ENCODE measurements at places on chromosomes 7 and 10. TPM values are rescaled to one million over a fixed set of nuclear protein-coding genes. Genes with fewer than 3 reads are reported as not detected.

DNA sequence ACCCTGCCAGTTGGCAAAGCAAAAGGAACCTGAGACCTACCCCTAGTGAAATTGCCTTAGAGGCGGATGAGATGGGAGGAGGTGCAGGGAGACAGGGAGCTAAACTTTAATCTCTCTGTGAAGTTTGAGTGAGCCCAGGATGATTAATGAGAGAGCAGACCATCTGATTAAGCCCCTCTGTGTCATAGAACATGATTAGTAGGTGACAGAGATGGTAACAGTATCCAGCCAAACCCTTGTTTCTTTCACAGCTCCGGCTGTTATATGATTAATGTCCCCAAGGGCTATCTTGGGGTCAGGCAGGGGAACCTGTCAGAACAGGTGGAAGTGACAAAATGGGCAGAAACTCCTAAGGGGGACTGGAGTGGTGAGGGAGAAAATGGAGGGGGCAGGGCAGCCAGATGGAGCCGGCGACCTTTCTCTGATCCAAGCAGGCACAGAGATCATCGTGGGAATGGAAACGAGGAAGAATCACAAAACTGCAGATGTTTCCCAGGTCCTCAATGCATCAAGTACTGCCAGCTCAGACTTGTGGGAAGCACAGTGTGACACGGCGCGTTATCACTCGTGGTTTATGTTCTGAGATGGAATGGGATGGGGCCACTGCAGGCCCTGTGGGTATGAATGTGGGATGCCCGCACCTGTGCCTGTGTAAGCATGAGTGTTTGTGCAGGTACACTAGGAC, 684.2 kb downstream of the LRMDA start:
- H3K36me3 ChIP-seq: no peaks in the 10 kb centered on the region
- no peak overlapping the region for H3K4me3 ChIP-seq
- H3K27me3 ChIP-seq: no peaks in the 10 kb centered on the region
- H3K27ac ChIP-seq: no peak overlapping the region

GRCh38 chr10:69295027-69295636, 16.8 kb downstream of the HK1 start:
- no peaks in the 10 kb centered on the region for H3K27me3 ChIP-seq
- H3K27ac ChIP-seq: no peak overlapping the region
- DNase-seq: no peak
- no peaks in the 10 kb centered on the region for H3K4me1 ChIP-seq

NPC1L1 gene
- not detected for polyA plus RNA-seq

GRCh38 chr10:115975506-115975905, 297.5 kb downstream of the GFRA1 start:
- H3K36me3 ChIP-seq: no peaks in the 10 kb centered on the region
- no peaks in the 10 kb centered on the region for H3K4me1 ChIP-seq
- H3K27me3 ChIP-seq: no peaks in the 10 kb centered on the region
- H3K4me3 ChIP-seq: no peak overlapping the region

- no peaks in the 10 kb centered on the region for H3K4me1 ChIP-seq
- H3K4me3 ChIP-seq: no peak overlapping the region
- H3K36me3 ChIP-seq: no peaks in the 10 kb centered on the region
- no peaks in the 10 kb centered on the region for H3K27me3 ChIP-seq
These were observed 2.1 kb downstream of the CYP3A5 start for GRCh38 chr7:99677648-99678045.

DNA sequence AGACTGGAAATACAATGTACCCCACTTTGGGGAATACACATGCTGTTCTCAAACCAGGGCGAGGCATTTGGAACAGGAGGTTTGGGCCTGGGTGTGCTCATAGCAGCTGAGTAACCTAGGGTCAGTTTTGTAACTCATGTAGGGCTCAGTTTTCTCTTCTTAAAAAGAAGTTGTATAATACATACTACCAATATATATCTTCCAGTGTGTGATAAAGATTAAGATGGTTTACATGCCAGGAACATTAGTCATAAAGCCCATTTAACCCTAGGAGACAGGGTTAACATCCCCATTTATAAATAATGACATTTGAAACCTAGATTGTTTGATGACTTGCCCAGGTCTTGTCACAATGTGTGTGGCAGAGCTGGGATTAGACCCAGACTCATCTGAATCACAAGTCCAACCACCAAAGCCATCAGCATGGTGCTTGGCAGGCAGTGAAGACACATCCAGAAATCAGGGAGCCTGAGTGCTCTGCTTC, 6.0 kb downstream of the AKR1B10 start:
- no peaks in the 10 kb centered on the region for H3K4me1 ChIP-seq
- peaks cover 4% of the 10 kb centered on the region for H3K27me3 ChIP-seq
- no peak overlapping the region for H3K27ac ChIP-seq
- no peak overlapping the region for H3K4me3 ChIP-seq

- no peaks in the 10 kb centered on the region for H3K27me3 ChIP-seq
- peak overlapping the region; percentile 61 for H3K4me3 ChIP-seq
- H3K36me3 ChIP-seq: no peaks in the 10 kb centered on the region
- H3K4me1 ChIP-seq: peaks cover 17% of the 10 kb centered on the region
These were observed 1.3 kb upstream of the SCD start for GRCh38 chr10:100345570-100346330.

DNA sequence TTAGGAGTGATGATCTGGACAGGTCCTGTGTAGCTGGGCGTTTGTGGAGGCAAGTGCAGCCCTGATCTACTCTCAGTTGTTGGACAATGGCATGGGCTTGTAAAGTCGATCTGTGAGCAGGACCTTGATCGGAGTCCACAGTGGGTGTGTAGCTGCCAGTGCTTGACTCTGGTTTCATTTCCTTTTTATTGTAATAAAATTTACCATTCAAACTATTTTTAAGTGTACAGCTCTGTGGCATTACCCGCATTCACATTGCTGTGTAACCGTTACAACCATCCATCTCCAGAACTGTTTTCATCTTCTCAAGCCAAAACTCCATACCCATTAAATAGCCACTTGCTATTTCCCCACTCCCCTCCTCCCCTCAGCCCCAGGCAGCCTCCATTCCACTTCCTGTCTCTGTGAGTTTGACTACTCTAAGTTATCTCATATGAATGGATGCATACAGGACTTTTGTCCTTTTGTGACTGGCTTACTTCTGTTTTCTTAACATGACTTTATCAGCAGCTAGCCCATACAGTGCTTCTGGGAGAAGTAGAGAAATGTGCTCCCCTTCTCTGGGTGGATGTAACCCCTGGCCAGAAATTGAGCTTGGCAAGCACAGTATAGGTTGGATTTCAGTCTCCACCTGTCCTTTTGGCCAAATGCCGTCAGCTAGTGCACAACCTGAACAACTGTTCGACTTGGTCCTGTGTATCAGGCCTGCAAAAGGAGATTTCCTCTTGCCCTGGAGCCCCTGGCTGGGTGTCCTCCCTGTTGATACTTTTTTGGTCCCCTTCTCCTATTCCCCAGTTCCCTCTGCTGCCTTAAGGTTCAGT, 180.0 kb downstream of the LRMDA start:
- no peak for DNase-seq
- no peaks in the 10 kb centered on the region for H3K36me3 ChIP-seq
- no peak overlapping the region for H3K27ac ChIP-seq
- H3K4me3 ChIP-seq: no peak overlapping the region
- peaks cover 25% of the 10 kb centered on the region for H3K4me1 ChIP-seq

GRCh38 chr7:5672468-5672867, 109.0 kb downstream of the RNF216 start:
- H3K4me1 ChIP-seq: no peaks in the 10 kb centered on the region
- no peaks in the 10 kb centered on the region for H3K36me3 ChIP-seq
- H3K4me3 ChIP-seq: no peak overlapping the region
- H3K27ac ChIP-seq: peak overlapping the region; percentile 99
- no peak for DNase-seq

- H3K4me1 ChIP-seq: no peaks in the 10 kb centered on the region
- H3K27ac ChIP-seq: no peak overlapping the region
- H3K36me3 ChIP-seq: no peaks in the 10 kb centered on the region
- H3K27me3 ChIP-seq: no peaks in the 10 kb centered on the region
These were observed 21.9 kb downstream of the ADCY1 start for GRCh38 chr7:45595809-45596664.

- no peak for DNase-seq
- no peaks in the 10 kb centered on the region for H3K4me1 ChIP-seq
- H3K27ac ChIP-seq: no peak overlapping the region
- H3K36me3 ChIP-seq: no peaks in the 10 kb centered on the region
- no peaks in the 10 kb centered on the region for H3K27me3 ChIP-seq
These were observed 133.2 kb upstream of the FAM171A1 start for GRCh38 chr10:15504101-15504840.

KEL gene
- polyA plus RNA-seq: not detected

DNA sequence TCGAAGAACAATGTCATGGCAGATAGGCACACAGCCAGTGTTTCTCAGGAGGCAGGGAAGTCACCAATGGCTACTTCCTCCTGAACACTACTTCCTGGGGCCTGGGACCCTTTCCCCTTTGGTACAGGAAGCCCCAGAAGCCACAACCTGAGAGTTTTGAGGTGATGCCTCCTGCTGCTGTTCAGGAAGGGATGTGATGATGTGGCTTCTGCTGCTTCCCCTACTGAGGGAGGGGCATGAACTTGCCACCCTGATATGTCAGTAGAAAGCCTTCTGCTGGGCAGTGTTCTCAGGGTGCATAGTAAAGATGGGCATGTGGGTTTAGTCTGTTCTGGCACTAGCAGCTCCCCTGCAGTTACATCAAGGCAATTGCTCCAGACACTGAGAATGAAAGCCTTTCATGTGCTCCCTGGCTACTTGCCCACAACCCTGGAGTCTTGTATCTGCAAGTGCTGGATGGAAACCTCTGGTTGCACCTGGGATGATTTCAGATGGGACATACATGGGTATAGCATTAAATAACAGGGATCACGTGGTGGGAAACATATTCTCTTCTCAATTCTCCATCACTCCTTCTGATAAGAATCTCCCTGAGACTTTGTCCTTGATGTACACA, 69.3 kb downstream of the ADRA2A start:
- DNase-seq: no peak
- no peaks in the 10 kb centered on the region for H3K4me1 ChIP-seq
- H3K27ac ChIP-seq: no peak overlapping the region
- H3K4me3 ChIP-seq: no peak overlapping the region

- no peak overlapping the region for H3K4me3 ChIP-seq
- H3K27ac ChIP-seq: no peak overlapping the region
- no peak for DNase-seq
- H3K27me3 ChIP-seq: no peaks in the 10 kb centered on the region
These were observed 944.7 kb downstream of the SORCS3 start for GRCh38 chr10:105585753-105586152.

DNA sequence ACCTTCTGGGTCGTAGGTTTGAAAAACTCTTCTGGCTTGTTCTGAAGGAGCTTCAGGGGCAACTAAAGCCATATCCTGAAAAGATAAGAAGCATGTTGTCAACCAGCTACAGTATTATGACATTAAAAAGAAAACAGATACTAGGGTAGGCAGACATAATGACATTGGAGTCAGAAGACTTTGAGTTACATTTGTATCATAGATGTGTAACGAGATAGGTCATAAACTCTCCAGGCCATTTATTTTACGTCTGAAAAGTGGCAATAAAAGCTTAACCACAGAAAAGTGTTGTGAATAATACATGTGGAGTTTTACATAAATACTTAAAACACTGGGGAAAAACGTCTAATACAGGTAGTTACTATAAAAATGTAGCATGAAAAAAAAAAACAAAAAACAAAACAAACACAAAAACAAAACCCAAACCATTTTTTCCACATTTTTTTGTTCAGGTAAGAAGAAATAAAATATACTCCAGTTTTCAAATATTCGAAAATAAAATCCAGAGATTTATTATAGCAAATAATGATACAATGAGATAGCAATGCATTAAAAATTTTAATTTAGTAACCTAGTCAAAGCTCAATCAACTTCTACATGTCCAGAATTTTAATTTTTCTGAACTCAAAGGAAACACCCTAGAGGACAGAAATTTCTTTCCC, 64.1 kb downstream of the MINDY3 start:
- no peaks in the 10 kb centered on the region for H3K36me3 ChIP-seq
- H3K27ac ChIP-seq: peak overlapping the region; percentile 45
- peaks cover 82% of the 10 kb centered on the region for H3K4me1 ChIP-seq
- H3K4me3 ChIP-seq: no peak overlapping the region
- DNase-seq: no peak

DNA sequence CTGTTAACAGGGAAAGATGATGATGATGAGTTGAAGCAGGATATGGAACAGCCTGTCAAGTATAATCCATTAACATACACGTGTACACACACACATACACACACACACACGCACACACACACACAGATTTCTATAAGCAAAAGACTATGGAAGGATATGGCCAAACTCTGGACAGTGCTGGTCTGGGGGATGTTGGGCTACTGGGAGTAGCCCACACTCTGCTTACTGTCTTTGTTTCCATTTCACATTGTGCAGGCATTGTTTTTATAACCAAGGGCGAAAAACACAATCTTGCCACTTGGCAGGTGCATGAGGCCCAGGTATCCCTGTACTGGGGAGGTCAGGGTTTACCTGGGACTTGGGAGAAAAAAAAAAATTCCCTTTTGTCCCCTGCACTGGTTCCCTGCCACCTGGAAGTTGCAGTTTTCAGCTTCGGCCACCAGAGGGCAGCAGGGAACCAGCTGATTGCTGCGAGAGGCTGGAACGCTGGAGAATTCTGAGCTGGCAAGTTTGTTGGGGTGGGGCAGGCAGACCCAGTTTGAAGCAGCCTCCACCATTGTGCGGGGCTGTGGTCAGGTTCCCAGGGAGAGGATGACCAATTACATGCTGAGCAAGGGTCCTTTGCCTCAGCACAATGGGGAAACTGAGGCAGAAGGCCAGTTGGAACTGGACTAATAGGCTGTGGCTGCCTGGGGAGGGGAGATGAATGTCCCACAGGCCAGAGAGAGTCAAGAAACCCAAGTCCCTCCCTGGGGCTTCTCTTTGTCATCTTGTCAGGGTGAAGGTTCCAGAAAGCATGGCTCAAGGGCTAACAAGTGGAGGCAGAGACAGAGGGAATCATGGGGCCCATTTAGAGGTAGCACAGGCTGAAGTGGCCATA, 27.3 kb downstream of the PPIF start:
- H3K4me1 ChIP-seq: peaks cover 27% of the 10 kb centered on the region
- H3K27me3 ChIP-seq: no peaks in the 10 kb centered on the region
- DNase-seq: peak; percentile 91
- H3K36me3 ChIP-seq: no peaks in the 10 kb centered on the region
- no peak overlapping the region for H3K4me3 ChIP-seq
- H3K27ac ChIP-seq: peak overlapping the region; percentile 49

H2BK1 gene
- not detected for polyA plus RNA-seq

- no peak overlapping the region for H3K4me3 ChIP-seq
- H3K27ac ChIP-seq: no peak overlapping the region
These were observed 11.5 kb upstream of the CC2D2B start for GRCh38 chr10:95896071-95896850.

GRCh38 chr10:88800152-88801125, 2.1 kb upstream of the LIPM start:
- no peaks in the 10 kb centered on the region for H3K27me3 ChIP-seq
- no peak for DNase-seq
- no peaks in the 10 kb centered on the region for H3K36me3 ChIP-seq
- no peak overlapping the region for H3K27ac ChIP-seq

GRCh38 chr10:63388421-63389031, 77.3 kb downstream of the JMJD1C start:
- H3K27me3 ChIP-seq: no peaks in the 10 kb centered on the region
- DNase-seq: no peak
- no peak overlapping the region for H3K4me3 ChIP-seq
- H3K27ac ChIP-seq: no peak overlapping the region
- H3K36me3 ChIP-seq: no peaks in the 10 kb centered on the region

DNA sequence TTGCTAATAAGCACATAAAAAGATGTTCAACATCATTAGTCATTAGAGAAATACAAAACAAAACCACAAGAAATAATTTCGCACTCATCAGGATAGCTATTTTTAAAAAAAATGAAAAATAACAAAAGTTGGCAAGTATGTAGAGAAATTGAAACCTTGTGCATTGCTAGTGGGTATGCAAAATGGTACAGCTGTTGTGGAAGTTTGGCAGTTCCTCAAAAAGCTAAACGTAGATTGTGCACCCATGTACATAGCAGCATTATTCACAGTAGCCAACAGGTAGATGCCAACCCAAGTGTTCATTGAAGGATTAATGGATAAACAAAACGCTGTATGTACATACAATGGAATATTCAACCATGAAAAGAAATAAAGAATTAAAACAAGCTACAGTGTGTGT, 35.3 kb upstream of the STARD3NL start:
- H3K4me1 ChIP-seq: no peaks in the 10 kb centered on the region
- no peaks in the 10 kb centered on the region for H3K27me3 ChIP-seq
